ENCODE measurements at places on chromosomes 2 and 18.

- peak; percentile 23 for DNase-seq
Measured at GRCh38 chr2:109129921-109130722, 1.1 kb downstream of the SH3RF3 start.

DNA sequence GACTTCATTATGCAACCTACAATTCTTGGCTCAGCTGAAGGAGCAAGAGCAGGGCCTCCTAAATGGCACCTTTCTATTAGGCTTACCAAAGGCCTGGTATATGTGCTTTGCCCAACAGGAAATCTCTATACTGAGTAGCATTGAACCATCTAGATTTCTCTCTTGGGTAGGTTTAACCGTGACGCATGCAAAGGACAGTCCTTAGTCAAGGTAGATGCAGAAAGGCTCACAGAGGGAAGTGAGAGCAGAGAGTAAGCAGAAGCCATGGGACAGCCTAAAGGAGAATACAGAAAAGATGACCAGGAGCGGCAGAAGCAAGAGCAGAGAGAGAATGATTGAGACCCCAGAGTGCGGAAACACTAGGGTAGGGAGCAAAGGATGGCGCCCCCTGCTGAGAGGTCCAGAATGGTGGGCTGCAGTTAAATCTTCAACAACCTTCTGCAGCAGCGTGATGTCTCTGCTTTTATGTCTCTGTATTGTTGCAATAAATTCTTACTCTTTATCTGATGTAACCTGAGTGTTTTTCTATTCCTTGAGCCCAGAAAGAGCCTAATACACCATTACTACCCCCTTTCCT is 4.7 kb upstream of the OSBPL1A start:
- DNase-seq, result no peak

GRCh38 chr2:111702119-111702803 is 181.7 kb downstream of the ANAPC1 start:
- DNase-seq, result no peak

DNA sequence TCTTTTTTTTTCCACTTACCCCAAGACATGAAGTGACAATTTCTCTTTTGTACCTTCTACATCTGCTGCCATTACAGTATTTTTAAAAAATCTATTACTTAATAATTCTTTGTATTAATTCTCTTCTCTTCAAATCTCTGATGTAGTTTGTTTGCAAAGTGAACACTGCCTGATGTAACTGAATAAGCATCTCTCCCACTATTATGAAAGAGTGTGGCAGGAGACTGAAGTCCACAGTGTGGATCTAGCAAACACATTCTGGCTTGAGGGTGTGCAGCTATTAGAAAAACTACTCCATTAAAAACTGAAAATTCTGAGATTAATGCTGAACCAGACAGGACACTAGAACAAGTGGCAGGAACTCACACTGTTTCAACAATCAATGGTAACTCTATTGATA is 5.0 kb upstream of the SERPINB8 start:
- no peak for DNase-seq

- DNase-seq, result peak; percentile 29
Measured at GRCh38 chr2:235382179-235382578, 111.7 kb upstream of the AGAP1 start.

DNA sequence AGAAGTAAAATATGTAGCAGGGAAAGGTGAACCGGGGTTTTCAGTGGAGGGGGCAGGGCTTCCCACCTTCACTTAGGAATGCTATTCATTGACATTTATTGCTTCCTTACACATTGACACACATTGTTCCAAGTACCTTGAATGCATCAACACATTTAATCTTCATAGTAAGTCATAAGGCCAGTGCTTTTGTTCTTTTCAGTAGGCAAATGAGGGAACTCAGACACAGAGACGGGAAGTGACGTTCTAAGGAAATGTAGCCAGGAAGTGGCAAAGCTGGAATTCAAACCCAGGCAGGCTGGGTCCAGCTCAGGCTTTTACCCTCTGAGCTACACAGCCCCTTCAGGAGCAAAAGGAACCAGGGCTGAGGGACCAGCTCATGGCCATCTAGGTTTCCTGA is 20.7 kb downstream of the BMP10 start:
- no peak for DNase-seq

DNA sequence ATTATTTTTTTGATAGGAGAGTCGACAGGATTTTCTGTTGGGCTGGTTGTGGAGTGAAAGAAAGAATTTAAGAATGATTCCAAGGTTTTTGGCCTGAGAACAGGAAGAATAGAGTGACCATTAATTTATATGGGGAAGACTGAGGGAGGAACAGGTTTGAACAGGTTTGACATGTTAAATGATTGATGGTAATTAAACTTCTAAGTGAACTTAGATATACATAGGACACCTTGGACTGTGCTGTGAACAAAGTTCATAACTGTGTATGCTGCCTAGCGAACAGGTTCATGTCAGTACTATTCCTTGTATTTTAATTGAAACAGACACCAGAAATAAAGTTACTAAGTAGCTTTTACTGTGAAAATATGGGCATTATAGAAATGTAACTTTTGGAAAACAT is 212.0 kb downstream of the SPAG16 start:
- no peak for DNase-seq

DNA sequence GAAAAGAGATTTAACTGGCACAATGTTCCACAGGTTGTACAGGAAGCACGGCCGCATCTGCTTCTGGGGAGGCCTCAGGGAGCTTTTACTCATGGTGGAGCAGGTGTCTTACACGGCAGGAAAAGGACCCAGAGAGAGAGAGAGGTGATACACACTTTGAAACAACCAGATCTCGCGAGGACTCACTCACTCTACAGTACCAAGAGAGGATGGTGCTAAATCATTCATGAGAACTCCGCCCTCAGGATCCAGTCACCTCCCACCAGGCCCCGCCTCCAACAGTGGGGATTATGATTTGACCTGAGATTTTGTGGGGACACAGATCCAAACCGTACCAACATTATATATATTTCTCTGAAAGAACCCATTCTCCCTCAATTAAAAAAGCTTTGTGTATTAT is 79.7 kb upstream of the DOCK10 start:
- no peak for DNase-seq

- no peak for DNase-seq
Measured at GRCh38 chr2:208266936-208267335, 881 bp downstream of the PIKFYVE start.
